Effector CD4-positive, alpha-beta T cell (primary cell): ENCODE measurements at places on chromosomes 3 and 15.
A peak's percentile ranks its signal among the peaks of the same experiment; 100 is the strongest.

DNA sequence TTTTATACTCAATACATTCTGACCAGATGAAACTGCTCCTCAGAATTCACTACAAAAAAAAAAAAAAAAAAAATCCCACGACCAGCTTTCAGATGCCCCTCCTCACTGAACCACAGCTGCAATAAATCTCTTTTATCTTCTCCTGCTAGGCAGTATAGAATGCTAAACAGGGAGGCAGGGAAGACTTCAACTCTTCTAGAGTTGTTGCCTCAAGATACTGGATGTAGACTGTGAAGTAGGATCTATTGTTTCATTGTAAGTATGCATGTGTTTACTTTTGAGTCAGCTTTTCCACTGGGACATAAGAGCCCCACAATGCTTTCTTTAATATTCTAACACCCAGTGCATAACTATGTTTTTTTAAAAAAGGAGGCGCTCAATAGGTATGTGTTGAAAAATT lies 401.4 kb downstream of the TBL1XR1 start:
- no peak for DNase-seq

- no peak for DNase-seq
Observed at GRCh38 chr3:140113996-140114788, 179.2 kb downstream of the CLSTN2 start.

- no peak for DNase-seq
Observed at GRCh38 chr3:49683162-49683561, 6.1 kb downstream of the MST1 start.

DNA sequence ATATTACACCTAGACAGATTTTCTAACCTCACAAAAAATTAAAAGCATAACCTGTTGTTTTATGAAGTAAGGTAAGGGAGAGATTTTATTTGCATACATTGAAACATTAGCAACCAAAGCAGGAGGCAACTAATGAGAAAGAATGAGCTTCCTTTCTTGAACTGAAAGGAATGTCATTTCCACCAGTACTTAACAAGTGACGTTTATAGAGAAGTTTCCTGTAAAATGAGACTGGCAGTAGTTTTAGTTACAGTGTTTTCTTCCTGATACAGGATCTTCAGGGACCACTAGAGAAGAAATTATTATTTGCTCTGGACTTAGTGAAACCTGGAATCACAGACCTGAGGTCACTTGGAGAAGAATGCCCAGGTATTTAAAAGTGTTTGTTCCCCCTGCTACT lies 27.4 kb upstream of the FRMD5 start:
- DNase-seq, result no peak

- no peak for DNase-seq
Observed at GRCh38 chr3:29427266-29428103, 146.6 kb downstream of the RBMS3 start.

GRCh38 chr15:88166082-88166993 lies 90.2 kb downstream of the NTRK3 start:
- no peak for DNase-seq

- DNase-seq, result no peak
Observed at GRCh38 chr15:101445562-101446517, 43.7 kb downstream of the PCSK6 start.

GRCh38 chr15:71970435-71970834 lies 147.5 kb downstream of the MYO9A start:
- DNase-seq, result no peak

- no peak for DNase-seq
Observed at GRCh38 chr3:74145277-74145676, 469.2 kb downstream of the CNTN3 start.

DNA sequence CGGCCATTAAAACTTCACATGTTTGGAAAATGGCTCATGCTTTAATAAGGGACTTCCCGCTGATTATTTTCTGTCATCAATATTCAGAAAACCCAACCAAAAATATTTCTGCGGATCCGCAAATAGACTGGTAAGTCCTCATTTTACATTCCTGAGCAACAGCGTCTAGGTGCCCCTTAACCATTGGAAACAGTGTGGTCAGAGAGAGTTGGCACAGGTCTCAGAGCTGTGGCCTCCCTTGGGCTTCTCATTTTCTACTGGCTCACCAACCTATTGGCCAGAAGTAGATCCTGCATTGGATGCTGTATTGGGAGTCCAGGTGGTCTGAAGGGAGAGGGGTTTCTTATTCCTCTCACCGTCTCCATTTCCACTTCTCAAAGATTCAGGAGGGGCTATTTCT lies 348.1 kb upstream of the DCBLD2 start:
- no peak for DNase-seq

DNA sequence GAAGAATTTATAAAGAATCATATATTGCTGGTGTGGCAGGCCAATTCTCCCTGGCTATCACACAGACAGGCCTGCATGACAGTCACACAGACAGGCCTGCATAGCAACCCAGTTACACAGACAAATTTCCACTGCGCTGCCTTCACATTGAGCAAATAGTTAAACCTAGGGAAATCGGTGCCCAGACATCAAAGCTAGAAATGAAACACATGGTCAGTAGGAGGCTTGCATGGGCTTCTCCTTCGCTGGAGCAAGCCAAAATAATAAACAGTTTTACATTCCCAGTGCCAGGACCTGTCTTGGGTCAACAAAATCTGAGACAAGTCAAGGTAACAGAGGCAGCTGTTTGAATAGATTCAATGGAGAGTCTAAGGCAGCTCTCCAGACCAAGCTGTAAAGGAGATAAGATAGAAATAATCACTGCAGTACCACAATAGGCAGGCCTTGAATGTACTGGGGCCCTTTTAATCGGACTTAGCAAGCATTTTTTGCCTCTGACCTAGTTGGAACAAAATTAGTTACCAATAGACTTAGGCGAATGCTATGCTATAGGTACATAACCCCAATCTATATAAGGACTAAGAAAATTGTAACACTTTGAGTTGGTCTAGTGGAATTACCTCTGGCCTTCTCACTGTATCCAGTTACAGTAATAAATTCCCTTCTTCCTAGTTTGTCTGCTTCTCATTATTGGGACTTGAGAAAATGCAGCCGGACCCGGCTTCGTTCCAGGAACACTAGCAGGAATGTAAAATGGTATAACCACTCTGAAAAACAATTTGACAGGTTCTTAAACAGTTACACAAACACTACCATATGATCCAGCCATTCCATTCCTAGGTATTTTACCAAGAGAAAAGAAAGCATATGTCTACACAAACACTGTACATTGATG lies 274.7 kb upstream of the UBE2E2 start:
- no peak for DNase-seq

GRCh38 chr15:78768096-78768495 lies 43.2 kb downstream of the ADAMTS7 start:
- DNase-seq, result no peak

- DNase-seq, result no peak
Observed at GRCh38 chr3:141152801-141153678, 78.6 kb upstream of the PXYLP1 start.

DNA sequence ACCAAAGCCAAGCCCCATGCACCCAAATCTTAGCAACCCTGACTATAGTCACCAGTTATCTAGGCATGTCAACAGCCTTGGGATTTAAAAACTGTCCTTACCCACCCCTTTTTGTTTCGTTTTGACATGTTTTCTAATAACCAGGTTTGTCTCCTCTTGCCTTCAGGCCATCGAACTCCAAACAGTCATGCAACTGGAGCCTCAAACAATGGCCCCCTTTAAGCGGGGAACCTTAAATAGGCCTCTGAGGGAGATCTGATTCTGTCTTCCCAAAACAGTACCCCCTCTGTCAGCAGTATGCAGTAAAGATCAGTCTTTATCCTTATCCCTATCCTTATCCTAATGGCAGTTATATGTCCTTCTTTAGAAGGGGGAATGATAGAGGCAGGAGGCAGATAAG lies 105.7 kb downstream of the DPH6 start:
- DNase-seq, result no peak

- DNase-seq, result no peak
Observed at GRCh38 chr15:50117431-50118027, 1.5 kb downstream of the ATP8B4 start.

- DNase-seq, result no peak
Observed at GRCh38 chr3:165895919-165896318, 58.7 kb upstream of the BCHE start.

GRCh38 chr15:98781838-98782237 lies 133.5 kb downstream of the IGF1R start:
- no peak for DNase-seq

DNA sequence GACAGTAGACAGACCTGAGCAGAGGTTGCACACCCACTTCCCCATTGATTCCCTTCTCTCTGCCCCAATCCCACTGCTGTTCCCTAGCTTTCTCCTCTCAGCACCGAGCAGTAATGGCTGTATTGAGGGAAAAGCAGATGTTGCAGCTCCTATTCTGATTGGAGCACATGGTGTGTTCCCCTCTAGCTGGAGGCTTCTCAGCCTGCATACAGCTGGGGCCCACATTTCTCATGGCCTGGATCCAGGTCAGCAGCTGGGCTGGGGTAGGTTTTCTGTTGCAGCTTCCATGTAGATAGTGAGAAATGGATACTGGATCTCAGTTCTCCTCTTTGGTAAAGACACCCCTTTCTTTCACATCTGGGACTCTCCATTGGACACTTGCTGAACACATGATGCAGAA lies 50.1 kb downstream of the RYR3 start:
- no peak for DNase-seq

- no peak for DNase-seq
Observed at GRCh38 chr15:69926721-69927120, 171.0 kb downstream of the TLE3 start.

DNA sequence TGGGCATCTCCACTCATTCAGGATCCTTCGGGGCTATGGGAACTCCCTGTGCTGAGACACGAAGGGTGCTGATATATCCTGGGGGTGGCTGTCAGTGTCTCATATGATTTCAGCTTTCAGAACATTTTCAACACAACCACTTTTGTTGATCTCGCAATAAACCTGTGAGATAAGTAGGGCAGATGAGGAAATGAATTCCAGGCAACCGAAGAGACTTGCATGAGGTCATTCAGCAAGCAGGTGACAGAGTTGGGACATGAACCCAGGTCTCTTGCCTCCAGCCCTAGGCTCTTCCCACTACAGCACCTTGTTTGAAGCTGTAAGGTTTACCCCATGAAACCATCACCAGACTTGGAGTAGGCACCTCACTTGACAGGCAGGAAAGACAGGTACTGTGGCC lies 16.6 kb downstream of the DUOX1 start:
- DNase-seq, result no peak

DNA sequence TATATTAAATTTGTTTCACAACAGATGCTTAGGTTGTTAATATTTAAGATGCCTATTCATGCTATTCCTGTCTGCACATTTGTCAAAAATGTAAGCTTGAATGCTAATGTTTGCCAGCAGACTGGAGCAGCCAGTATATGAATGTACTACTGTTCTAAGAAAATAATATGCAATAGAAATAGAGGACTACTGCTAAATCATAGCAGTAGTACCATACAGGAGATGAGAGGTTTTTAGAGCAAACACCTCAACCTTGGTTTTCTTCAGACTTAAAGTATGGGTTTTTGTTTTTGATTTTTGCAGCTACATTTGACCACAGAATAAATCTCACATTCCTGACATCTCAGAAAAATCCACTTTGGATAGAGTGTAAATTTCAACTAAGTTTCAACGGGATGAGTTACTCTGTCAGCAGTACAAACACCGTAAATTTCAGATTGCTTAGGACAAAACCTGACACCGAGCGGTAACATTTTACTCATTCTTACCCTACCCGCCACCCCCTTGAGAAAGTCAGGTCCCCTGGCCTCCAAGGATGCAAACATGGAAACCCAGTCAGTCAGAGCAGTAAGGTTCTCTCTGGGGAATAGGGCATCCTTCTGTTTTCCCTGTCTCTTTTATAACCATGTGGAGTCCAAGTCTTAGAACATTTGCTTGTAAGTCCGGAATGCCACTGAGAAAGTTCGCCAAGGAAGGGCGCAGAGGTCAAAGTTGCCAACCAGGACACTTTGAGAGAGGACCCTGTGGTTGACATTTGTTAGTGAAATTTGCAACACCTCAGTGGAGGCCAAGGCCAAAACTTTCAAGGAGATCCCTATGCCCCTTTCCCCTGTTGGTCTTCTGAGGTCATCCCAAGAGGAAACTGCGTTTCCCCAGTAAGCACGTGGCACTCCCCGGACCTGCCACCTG lies 17.9 kb upstream of the SATB1 start:
- no peak for DNase-seq

- no peak for DNase-seq
Observed at GRCh38 chr15:70669006-70669602, 94.3 kb downstream of the UACA start.

- peak; percentile 54 for DNase-seq
Observed at GRCh38 chr3:5006755-5007202, 27.5 kb downstream of the BHLHE40 start.

- no peak for DNase-seq
Observed at GRCh38 chr15:55959744-55960447, 33.5 kb downstream of the NEDD4 start.

DNA sequence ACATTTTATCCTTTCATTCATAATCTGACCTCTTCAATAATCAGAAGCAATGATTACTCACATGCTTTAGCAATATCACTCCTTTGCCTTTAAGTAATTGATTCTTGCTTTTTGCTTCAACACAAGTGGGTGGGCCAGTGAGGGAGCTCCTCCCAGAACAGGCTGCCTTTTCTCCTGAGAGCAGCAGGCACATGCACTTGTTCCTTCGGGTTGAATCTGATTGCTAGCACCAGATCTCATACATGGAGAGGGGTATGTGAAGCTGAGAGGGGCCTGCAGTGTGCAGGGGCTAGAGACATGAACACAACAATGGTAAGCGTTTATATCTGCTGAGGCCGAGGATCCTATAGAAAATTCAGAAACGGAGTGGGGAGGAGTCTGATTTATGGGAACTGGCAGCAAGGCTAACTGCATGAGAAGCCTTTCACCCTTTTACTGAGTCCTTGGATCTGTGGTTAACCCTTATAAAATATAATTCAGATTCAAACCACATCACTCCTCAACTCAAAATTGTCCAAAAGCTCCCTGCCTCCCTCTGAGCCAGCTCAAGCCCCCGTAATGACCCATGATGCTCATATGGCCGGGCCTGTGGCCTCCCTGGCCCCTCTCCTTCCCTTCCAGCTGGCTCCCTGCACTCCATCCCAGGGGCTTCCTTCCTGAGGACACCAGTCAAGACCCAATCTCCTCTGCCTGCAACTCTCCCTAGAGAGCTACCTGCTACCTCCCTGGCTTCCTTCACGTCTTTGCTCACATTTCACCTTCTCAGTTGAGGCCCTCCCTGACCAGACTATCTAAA lies 32.4 kb downstream of the ZNF445 start:
- no peak for DNase-seq
